Activated CD8-positive, alpha-beta memory T cell treated with anti-CD3 and anti-CD28 coated beads, Interleukin-2, amount 50 U/mL, for 48 hours (primary cell): ENCODE measurements at places on chromosomes 3 and 15.
A peak's percentile ranks its signal among the peaks of the same experiment; 100 is the strongest.

DNA sequence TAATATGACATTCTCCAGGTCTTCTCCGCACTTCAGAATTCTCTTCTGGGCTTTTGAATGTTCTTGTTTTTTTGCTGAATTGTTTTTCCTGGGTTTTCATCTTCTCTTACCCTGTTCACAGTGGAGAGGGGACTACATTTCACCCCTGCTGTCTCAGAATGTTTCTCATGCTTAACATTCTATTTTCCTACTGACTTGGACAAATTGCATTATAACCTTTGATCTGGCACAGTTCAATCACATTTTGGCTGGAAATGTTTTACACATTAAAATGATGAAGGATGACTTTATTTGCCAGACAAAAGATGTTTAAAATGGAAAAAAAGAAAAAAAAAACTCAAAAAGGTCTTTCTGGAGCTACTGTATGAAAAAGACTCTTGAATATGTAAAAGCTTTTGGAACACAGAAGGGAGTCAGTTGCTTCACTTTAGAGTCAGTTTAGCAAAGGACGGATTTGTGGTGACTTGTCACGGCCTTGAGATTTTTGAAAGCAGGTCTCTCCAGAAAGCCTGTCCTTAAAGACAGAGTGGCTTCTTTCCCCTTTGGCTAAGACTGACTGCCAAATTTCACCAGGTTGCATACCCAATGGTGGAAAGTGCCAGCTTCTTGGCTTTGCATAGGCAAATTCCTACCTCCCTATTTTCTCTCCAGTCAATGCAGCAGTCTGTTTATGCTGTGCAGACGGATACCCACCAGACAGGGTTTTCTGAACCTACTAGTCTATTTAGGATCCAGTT is 401.0 kb upstream of the TBL1XR1 start:
- no peak for DNase-seq

DNA sequence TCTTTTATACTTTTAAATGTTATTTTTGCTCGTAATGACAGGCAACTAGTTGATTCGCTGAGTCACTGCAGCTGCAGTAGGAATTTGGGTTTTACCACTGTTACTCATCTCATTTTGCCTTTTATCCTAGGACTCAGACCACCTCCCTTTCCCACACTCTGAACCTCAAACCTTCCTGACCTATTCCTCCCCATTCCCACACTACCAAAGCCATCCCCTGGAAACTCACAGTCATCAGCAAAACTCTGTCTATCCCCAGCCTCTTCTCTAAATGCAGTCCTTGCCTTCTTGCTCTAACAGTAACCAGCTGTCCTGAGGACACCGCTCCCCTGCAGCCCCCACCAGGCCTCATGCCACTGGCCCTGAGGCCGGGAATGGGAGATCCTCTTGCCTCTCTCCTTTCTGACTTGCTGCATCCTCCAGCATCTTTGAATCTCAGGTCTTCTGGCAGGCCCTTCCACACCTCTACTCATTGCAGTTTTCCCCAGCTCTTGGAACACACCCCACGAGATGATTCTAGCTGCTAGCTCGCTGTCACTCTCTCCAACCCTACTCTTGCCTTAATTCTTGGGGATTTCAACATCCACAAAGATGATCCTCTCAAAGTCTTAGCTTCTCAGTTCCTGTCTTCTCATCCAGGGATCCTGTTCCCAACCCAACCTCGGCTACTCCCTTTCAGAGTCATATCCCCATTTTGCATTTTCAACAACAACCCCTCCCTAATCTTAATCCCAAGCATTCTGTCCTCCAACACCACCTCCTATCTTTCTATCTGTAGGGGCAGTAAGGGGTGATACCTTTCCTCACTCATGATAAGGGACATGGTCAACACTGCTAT is 55.9 kb upstream of the C3orf80 start:
- DNase-seq: no peak

GRCh38 chr3:55597641-55598040 is 110.5 kb upstream of the WNT5A start:
- no peak for DNase-seq

DNA sequence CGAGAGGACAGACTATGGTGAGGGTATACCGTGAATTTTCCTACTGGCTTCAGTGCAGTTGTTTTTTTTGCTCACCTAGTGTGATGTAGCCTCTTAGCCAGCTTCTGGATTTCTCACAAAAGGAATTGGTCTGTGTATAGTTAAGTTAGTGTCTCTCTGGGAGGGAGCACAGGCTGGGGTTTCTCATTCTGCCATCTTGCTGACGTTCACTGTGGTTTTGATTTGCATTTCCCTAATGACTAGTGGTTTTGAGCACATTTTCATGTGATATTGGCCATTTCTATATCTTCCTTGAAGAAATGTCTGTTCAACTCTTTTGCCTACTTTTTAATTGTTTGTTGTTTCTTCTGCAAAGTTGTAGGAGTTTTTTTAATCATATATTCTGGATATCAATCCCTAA is 2.2 kb upstream of the CD86 start:
- DNase-seq: no peak

- no peak for DNase-seq
Measured at GRCh38 chr15:84797212-84797611, 19.9 kb upstream of the ALPK3 start.

DNA sequence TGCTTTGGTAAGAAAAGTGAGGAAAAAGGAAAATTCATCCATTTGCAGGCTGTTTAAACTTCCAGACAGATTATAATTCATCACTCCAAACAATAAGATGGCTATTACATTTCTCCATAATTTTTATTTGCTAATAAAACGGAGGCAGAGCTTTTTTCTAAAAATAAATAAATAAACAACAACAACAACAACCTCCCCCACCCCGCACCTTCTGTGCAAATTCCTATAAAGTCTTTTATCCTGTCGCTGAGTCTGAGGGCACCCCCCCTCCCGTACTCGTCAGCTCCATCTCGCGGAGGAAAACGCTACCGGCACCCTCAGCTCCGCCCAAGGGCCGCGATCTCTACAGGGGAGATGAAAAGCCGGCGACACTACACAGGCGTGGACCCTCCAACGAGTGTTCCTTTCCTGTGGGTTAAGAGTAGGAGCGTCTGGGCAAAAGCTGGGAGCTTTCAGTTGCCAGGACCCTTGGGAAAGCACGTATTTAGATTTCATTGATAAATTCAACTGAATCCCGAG is 1.0 kb upstream of the ATP1B3 start:
- DNase-seq: peak; percentile 91

DNA sequence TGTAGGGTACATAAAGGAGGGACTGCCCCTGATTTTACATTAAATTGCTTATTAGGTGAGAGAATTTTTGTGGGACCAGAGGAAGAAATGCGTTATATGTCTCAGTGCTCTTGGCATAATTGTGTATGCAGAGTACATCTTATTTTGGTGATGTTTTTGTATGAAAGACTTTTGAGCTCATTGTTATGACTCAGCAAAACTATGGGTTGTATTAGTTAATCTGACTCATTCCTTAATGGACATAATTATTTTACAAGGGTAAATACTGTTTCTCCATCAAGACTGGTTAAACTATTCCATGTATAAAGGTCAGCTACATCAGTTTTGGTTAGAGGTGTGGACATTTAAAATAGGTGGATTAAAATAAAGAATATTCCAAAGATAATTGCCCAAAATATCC is 156.8 kb downstream of the ALCAM start:
- DNase-seq: no peak

GRCh38 chr3:190070622-190071347 is 49.9 kb downstream of the P3H2 start:
- DNase-seq: no peak

- DNase-seq: no peak
Measured at GRCh38 chr3:42148982-42149432, 57.9 kb downstream of the TRAK1 start.

GRCh38 chr3:141341536-141341935 is 26.8 kb upstream of the ZBTB38 start:
- DNase-seq: no peak

DNA sequence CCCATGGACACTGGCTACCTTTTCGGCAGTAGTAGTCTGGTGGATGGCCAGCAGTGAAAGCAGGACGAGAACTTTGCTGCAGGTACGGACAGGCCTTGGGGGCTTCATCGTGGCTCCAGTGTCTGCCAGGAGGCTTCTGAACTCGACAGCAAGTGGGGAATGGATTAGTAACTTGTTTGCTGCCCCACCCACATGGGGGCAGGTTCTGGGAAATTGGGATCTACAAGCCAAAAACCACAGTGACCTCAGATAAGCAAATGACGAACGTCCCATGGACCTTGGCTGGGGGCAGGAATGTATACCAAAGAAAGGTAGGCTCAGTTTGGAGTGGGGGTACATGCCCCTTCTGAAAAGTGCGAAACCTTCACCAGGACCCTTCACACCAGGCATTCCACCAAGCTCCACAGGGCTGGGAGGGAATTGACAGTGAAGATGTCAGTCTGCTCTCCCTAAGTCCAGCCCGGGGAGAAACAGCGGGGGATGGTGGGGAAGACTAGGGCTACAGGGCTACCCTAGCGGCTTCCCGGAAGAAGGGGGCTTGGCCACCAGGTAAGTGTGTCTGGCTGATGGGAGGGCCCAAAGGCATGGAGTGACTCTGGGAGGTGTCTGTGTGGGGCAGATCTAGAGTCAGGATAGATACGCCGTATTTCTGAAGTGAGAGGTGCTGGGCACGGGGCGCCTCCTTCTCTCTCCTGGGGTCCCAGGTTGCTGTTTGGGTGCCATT is at the start of gene ITIH4:
Gene ITIH4, minus strand, starts transcription at position 138 of the 724 bp plus-strand sequence. Its CDS starts 30 bp downstream, at position 108.
- DNase-seq: no peak
